ENCODE measurements at places on chromosomes 12 and 14.
A peak's percentile ranks its signal among the peaks of the same experiment; 100 is the strongest.

DNA sequence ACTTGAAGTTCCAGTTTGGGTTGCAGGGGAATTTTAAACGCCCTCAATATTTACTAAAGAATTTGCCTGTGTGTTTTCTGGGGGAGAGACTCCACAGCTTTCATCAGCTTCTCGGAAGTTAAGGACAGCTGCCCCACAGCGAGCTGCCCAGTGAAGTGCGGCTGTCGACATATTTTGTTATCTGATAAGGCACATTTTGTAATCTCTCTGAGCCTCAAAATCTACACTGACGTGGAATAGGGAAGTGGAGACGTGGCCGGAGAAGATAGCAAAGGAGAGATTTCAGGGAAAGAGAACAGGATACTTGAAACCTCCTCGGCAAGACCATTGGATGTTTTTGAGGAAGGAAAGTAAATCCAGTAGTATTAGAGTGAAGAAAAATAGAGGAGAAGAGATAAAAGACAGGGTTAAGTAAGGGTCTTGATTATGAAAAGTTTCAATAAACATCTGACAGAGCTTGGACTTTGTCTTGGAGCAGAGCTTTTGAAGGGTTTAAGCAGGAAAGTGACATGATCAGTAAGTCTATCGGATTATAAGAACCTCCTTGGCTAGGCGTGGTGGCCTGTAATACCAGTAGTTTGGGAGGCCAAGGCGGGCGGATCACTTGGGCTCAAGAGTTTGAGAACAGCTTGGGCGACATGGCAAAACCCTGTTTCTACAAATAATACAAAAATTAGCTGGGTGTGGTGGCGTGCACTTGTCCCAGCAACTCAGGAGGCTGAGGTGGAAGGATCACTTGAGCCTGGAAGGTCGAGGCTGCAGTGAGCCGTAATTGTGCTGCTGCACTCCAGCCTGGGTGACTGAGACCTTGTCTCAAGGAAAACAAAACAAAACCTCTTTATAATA lies 1.1 kb downstream of the POLR3B start:
- DNase-seq, result no peak

DNA sequence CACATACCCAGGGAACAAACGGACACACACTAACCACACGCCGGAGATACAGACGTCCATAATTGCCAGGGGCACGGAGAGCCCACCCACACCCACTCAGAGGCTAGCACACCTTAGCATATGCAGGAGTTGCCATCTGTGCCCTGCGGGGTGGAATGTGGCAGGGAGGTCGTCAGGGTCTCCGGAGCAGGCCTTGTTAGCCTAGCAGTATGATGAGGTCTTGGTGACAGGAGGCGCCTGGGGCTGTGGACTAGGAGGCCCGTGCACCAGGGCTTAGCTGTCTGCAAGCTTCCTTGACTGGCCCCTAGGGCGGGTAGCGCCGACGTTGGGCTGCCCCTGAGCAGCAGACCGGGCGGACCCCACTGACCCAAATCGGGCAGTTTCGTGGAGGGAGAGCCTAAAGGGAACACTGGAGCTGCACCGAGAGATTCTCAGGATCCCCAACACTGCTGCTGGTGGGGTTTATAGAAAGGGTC lies 10.0 kb downstream of the STAC3 start:
- no peak for DNase-seq

DNA sequence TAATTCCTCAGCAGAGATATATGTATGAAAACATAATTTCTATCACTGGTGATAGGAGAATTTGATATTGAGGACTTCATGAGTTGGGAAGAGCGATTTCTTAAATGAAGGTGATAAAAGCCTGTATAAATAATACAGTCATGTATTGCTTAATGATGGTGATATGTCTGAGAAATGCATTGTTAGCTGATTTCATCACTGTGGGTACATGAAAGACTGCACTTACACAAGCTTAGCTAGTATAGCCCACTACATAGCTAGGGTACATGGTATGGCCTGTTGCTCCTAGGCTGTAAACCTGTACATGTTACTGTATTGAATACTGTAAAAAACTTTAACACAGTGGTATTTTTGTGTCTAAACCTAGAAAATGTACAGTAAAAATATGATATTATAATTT lies 63.4 kb downstream of the ANO4 start:
- no peak for DNase-seq

- peak; percentile 21 for DNase-seq
These were observed 319.4 kb downstream of the KCNC2 start for GRCh38 chr12:74890237-74890599.

GRCh38 chr12:112275836-112276235 lies 106.4 kb downstream of the HECTD4 start:
- no peak for DNase-seq

DNA sequence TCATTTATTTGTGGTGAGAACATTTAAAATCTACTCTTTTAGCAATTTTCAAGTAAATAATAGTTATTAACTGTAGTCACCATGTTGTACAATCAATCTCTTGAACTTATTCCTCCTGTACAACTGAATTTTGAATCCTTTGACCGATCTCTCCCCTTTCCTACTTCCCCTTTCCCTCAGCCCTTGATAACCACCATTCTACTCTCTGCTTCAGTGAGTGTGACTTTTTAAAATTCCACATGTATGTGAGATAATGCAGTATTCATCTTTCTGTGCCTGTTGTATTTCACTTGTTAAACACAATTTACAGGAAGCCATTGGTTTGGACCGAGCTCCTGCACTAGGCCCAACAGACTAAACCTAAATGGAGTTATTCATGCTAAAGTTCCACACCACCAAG lies 458.9 kb upstream of the PDE3A start:
- no peak for DNase-seq

- no peak for DNase-seq
These were observed 108.5 kb downstream of the PHLDA1 start for GRCh38 chr12:75922944-75923642.

GRCh38 chr14:64060648-64061096 lies 207.9 kb downstream of the SYNE2 start:
- no peak for DNase-seq

- no peak for DNase-seq
These were observed 536.3 kb downstream of the TMEM121 start for GRCh38 chr14:106062502-106063272.

GRCh38 chr14:86491743-86492142 lies 961.8 kb downstream of the FLRT2 start:
- no peak for DNase-seq

GRCh38 chr12:12721176-12721751 lies 4.1 kb downstream of the CDKN1B start:
- DNase-seq, result no peak

DNA sequence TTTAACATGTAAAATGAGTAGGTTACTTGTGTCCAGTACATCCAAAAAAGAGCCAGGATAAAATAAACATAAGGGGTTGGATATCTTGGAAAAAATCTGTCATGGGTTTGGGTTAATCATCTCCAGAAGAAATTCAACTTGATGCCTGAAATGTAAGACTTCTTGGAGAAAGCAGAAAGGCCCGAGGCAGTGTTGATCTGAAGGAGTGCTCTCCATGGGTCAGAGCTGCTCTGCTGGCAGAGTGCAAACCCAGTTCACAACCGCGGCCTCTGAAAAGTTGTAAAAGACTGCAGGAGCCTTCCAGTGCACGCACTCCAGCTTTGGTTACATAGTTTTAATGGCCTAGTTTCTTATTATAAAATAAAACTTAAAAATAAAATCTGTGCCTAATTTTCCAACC lies 97.3 kb upstream of the ALX1 start:
- no peak for DNase-seq

GRCh38 chr12:127381043-127381668 lies 885.8 kb upstream of the TMEM132C start:
- DNase-seq, result peak; percentile 56

GRCh38 chr12:56787498-56787897 lies 24.4 kb downstream of the HSD17B6 start:
- no peak for DNase-seq

DNA sequence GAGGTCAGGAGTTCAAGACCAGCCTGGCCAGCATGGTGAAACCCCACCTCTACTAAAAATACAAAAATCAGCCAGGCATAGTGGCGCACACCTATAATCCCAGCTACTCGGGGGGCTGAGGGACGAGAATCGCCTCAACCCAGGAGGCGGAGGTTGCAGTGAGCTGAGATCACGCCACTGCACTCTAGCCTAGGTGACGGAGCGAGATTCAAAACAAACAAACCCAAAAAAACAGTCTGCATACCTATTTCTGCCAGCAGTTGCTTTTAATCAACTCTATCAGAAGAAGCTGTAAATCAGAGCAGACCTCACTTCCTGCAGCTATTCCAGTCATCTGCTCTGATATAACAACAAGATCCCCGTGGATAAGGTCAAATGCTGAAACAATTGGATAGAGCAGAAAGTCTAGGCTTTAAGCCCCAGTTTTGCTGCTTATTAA lies 50.5 kb downstream of the LIMA1 start:
- no peak for DNase-seq

DNA sequence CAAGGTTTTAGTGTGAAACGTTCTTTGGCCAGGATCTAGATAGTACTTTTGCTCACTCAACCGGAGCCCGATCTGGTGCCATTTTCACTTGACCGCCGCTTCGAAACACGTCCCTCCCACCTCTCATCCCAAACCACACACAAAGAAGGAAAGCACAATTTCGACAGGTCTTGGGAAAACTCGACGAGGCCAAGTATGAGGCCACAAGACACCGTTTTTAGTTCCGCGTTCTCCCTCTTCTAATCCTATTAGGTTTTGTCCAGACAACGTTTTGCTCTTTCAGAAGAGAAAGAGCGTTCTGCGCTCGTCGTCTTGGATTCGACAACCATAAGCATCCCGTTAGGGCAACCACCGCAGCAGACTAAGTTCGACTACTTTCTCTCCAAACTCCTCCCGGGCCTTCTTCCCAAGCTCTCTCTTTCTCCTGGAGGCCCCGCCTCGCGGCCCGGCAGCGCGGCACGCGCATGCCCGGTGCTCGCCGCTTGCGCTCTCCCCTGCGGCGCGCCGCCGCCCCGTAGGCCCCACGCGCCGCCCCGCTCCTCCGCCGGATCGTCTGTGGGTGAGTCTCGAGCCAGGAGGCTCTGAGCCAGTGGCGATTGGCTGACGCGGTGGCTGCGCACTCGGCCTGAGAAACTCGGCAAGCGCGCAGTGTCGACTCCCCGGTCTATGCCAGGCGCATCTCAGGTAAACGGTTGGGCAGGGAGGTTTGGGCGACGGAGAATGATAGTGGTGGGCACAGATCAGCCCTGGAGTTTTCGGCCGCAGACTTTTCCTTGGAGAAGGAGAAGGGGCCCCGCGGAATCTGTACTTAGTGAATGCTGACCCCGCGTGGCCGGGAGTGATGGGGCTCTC lies at the start of gene MIPOL1:
Gene MIPOL1, plus strand, starts transcription at position 517 of the 852 bp plus-strand sequence. CDS start 49,952 bp downstream, outside the sequence.
- DNase-seq, result peak; percentile 19

GRCh38 chr12:109732321-109733305 lies 19.0 kb downstream of the FAM222A start:
- DNase-seq, result no peak

GRCh38 chr12:24499151-24500146 lies 449.5 kb downstream of the BCAT1 start:
- DNase-seq, result no peak

DNA sequence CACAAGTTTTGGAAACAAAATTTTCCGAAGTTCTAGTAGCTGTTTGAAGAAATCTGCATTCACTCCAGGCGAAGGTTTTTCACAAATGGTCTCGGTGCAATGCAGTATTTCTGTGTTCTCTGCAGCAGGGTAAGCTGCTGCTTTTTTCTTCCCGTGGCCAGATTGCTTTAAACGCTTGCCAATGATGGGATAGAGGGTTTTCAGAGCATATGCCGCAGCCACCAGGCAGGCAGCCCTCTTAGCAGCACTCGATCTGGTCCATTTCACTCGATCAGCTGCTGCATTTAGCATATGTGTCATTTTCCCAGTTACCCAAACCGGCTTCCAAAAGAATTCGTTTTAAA lies 315 bp downstream of the ABCD2 start:
- peak; percentile 45 for DNase-seq

GRCh38 chr12:93583627-93584392 lies 11.3 kb downstream of the SOCS2 start:
- no peak for DNase-seq

- no peak for DNase-seq
These were observed 83.8 kb downstream of the SLC25A21 start for GRCh38 chr14:37088356-37089215.

GRCh38 chr12:104707194-104707593 lies 250.4 kb downstream of the CHST11 start:
- no peak for DNase-seq

- DNase-seq, result no peak
These were observed 280.0 kb downstream of the LRIG3 start for GRCh38 chr12:58640314-58640713.

DNA sequence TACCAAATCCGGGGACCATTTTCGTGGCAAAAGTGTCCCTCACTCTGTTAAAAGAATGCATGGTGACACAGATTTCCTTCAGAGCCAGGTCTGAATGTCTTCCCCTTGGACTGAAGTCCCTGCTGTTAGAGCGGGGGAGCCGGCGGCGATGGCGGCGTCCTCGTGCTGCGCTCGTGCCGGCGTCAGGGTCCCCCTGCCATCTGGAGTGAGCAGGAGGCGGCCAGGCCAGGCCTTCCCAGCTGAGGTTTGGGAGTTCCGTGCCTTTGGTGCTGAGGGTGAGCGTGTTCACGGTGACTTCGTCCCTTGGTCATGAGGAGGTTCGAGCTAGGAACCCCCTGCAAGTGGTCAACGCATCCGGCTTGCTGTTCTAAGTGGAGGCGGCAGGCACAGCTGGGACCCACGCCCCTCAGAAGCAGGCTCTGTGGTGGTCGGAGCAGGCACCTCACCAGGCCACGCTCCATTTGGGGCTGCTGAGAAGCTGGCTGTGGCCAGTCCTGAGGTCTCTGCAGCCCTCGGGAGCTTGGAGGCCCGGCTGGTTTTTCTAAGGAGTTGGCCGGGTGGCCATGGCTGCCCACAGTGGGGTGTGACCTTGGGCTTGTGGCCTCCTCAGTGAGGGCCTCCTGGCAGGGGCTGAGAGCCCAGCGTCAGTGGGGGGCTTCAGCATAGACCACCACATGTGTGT lies 9.5 kb downstream of the ZFYVE21 start:
- DNase-seq, result no peak

GRCh38 chr14:86774916-86775315 lies 1218.1 kb downstream of the GALC start:
- no peak for DNase-seq

- DNase-seq, result no peak
These were observed 40.3 kb downstream of the FERMT2 start for GRCh38 chr14:52910572-52910971.
